ENCODE measurements at places on chromosomes 4 and X.
A peak's percentile ranks its signal among the peaks of the same experiment; 100 is the strongest.

- DNase-seq: no peak
Measured at GRCh38 chr4:87758270-87758669, 41.1 kb upstream of the IBSP start.

DNA sequence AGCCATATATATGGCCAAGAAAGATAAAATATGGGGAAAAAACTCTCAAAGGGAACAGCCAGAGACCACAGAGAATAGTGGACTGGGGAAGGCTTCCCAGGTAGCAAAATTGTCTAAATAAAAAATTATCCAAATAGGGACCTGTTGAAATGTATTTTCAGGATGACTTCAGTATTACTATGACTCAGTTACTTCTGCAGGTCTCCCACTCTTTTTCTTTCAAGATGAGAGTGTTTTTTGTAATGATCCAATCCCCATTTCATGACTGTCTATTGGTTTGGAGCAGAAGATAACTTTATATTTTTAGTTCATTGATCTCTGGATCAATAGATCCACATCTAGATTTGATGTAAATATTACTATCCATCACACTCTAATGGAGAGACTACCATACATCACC is 372.1 kb upstream of the EMCN start:
- DNase-seq: no peak

- no peak for DNase-seq
Measured at GRCh38 chrX:134202561-134202960, 34.4 kb upstream of the CCDC160 start.

DNA sequence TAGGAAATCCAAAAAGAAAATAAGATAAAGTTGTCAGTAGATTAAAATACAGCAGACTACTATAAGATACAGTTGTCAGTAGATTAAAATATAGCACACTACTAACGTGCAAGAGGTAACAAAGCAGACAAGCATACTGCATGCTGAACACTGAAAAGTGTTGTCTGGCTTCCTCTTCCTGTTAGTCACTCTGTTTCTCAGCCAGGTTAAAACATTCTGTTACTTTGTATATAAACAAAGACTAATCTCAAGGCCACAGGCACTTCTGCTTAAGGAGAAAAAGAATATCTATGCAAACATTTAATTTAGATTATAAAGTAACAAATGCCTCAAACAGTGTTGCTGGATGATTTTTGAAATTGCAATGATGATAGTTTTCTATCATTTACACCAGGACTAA is 41.0 kb upstream of the SCD5 start:
- no peak for DNase-seq

DNA sequence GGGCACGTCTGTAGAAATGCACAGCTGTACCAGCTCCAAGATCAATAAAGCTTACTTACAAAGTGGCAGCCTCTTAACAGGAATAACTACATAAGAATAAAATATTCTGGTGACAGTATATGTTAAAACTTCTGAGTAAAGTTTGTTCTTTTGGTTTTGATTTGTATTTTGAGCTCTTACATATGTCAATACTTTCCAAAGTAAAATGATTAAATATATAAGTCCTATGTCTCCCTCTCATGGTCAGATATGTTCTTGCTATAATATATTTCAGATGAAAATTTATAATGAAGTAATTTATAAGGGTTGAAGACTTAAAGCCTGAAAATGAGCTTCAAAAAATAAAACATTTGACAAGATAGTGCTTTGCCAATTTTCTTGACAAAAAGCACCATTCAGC is 254.4 kb downstream of the NPFFR2 start:
- DNase-seq: no peak

DNA sequence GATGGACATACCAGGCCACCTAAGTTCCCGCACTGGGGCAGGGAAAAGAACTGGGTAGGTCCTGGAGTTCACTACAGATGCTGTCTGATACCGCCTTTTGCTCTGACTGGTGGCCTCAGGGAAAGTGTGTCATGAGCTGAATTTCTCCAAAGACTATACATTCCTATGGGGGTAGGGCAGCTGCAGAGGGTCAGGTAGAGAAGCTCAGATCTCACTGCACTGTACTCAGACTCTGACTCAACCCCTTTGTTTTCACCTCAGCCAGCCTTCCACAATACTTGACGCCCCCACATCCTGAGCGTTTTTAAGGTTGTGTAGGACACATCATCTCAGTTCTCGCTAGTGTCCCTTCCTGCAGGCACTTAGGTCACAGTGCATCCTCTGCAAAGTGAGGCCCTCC is 7.8 kb downstream of the GATB start:
- DNase-seq: no peak

GRCh38 chrX:1899841-1900240 is 285.0 kb downstream of the ASMT start:
- DNase-seq: no peak

DNA sequence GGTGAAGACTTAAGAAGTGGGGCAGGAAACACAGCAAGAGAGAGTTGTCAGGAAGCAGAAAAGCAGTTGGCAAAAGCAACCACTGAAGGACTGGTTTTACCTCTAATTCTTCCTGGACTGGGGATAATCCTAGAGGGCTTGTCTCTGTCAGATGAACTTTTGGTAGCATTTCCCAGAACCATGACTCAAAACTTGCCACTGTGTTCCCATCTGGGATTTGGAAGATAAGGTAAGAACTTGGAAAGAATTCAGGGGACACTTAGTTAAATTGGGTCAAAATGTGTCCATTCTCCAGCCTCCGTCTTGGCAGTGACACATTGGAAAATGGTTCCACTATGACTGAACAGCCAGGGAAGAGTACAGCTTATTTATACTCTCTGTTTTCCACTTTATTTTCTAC is 55.7 kb downstream of the CD38 start:
- no peak for DNase-seq

DNA sequence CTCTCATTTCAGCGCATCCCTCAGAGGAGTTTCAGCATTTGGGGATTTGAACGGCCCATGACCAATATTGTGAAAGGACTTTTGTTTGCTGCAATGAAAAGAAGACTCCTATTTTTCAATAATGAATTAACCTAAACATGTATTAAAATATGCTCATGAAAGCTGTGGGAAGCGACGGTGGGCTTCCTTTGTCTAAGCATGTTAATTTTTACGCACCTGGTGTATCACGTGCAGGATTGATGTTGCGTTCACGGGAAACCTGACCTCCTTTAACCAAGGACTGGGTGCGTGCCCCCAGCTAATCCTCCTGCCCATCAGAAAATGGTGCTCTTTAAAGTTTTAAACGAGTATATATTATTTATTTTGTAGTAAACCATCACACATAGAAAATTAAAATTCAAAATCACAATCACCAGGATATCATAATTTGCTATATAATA is 590 bp upstream of the CCDC110 start:
- no peak for DNase-seq

DNA sequence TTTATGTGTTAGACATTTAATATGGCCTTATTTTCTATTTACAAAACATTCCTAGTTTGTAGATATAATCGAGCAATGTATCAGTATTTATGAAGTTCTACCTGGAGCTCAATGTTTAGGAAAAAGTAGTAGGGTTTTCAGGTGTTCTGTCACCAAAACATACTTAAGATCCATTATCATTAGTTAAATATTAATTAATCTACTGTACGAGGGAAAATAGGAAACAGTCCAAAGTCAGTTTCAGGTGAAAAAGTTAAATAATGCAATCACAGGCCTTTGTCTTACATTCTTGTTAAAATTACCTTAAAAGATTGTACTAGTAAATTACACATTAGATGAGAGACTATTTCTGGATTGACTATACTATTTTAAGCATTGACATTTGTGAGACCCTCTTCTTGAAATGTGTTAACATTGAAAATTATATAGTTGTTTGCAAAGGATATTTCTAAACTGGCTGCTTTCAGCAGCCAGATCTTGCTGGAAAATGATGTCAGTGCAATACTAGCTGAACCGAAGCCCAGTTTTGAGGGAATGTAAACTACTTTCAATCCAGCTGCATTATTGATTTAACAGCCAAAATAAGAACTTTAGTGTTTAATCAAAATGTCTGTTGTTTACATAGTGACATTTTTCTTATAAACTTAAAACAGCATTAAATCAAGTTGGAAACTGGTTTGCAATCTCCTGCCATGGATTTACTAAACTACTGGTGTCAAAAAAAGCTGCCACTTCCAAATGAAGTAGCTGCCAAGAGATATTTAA is 19.3 kb downstream of the GUCY1B1 start:
- DNase-seq: peak; percentile 48

DNA sequence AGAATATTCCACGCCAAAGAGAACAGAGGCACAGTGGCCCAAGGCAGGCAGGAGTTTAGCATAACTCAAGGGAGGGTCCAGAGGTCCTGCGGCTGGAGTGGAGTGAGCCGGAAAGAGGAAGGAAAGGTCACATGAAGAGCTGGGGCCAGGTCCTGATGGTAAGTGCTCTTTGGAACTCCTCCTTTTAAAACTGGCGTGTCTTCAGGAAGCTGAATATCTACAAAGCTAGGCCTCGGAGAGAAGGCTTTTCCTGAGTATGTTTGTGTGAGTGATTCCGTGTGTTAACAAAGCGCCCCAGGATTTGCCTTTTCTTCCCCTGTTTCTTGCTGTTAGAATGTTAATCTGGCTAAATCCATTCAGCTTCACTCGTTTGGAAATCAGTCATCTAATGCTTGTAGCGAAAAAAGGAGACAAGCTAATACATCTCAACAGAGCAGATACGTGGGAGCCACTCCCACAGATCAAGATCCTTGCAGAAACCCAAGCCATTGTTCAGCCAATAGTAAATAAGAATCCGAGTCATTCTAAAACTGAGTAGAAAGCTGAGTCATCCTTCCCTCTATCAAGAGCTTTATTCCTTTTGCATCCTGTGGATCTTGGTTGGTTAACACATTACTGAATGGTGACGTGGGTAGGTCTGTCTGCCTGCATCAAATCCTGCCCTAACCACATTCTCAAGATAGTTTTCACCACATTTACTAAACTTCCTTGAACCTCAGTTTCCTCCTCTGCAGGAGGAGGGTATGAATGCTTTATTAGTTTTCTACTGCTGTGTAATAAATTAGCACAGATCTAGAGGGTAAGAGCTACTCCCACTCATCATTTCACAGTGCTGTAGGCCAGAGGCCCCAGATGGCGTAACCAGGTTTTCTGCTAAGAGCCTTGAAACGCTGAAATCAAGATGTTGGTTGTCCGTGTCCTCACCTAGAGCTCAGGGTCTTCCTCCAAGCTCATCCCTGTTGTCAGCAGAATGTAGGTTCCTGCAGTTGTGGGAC is 43.2 kb upstream of the RBM47 start:
- DNase-seq: peak; percentile 66

GRCh38 chr4:137293281-137293680 is 239.0 kb downstream of the PCDH18 start:
- DNase-seq: no peak

DNA sequence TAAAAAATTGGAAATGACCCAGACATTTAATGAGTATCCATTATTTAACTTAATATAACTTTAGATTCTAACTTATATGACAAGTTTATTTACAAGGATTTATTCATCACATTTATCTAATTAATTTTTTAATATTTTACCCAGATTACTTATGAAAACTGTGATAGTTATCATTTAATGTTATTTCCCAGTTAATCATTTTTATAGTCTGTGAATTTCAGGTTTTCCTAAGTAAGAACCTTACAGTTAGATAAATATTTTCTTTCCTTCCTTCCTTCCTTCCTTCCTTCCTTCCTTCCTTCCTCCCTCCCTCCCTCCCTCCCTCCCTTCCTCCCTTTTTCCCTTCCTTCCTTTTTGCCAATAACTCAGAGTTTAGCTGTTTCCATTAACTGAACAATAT is 14.8 kb upstream of the FHDC1 start:
- no peak for DNase-seq

- DNase-seq: peak; percentile 69
Measured at GRCh38 chrX:56798866-56799758, 70.1 kb downstream of the NBDY start.

GRCh38 chr4:126136922-126137781 is 822.4 kb downstream of the FAT4 start:
- DNase-seq: no peak

- DNase-seq: peak; percentile 49
Measured at GRCh38 chrX:115058276-115058675, 40.9 kb upstream of the IL13RA2 start.
